ENCODE measurements at places on chromosomes 16 and 17.

DNA sequence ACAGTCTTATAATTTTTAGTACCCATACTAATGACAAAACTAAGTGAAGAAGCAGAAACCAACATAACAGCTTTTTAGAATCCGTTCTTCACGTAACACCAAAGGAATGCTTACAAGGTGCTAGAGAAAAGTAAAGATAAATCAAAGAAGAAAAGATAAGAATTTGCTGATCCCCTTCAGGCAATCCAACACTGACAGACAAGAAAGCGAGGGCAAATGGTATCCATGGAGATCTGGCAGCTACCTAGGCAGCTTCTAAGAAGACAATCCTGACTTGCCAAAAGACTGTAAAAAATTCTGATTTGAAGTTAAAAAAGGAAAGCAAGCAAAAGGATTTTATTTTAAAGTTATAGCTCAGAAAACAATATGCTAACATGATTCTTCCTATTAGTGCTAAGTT, 14.6 kb downstream of the BBS2 start:
- DNase-seq: no peak

DNA sequence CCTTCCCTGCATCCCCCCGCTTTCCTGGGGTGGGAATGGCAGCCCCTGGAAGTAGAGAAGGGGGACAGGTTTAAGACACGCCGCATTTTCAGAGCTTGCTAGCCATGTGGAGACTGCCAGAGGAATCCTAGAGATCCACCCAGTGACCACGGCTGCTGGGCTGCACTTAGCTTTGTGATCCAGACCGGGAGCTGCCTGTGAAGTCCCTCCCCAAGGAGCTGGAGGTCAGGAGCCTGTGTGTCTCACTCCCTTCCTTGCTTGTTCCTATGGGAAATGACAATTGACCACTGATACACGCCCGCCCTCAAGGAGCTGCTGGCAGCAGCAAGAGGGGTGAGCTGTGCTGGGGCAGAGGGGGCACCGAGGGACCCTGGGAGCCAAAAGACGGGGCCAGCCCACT, 73.7 kb downstream of the SREBF1 start:
- no peak for DNase-seq

DNA sequence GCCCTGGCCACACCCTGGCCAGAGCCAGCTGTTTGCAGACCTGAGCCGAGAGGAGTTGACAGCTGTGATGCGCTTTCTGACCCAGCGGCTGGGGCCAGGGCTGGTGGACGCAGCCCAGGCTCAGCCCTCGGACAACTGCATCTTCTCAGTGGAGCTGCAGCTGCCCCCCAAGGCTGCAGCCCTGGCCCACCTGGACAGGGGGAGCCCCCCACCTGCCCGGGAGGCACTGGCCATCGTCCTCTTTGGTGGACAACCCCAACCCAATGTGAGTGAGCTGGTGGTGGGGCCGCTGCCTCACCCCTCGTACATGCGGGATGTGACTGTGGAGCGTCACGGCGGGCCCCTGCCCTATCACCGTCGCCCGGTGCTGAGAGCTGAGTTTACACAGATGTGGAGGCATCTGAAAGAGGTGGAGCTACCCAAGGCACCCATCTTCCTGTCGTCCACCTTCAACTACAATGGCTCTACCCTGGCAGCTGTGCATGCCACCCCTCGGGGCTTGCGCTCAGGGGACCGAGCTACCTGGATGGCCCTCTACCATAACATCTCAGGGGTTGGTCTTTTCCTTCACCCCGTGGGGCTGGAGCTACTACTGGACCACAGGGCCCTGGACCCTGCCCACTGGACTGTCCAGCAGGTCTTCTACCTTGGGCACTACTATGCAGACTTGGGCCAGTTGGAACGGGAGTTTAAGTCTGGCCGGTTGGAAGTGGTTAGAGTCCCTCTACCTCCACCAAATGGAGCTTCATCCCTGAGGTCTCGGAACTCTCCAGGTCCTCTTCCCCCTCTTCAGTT, 578 bp downstream of the AOC2 start:
- no peak for DNase-seq

GRCh38 chr17:45146592-45146889, 1.7 kb upstream of the HEXIM1 start:
- DNase-seq: no peak

- no peak for DNase-seq
These were observed 4.2 kb downstream of the TRADD start for GRCh38 chr16:67155295-67156142.

Measured in cerebellar nuclear complex (tissue), 1 donor.